ENCODE measurements at places on chromosomes 11 and 22. TPM values are rescaled to one million over a fixed set of nuclear protein-coding genes. Genes with fewer than 3 reads are reported as not detected.

The CTSW gene
- total RNA-seq, result not detected

The DRD4 gene
- 12.0 TPM for total RNA-seq

The PRSS23 gene
- 717 TPM for total RNA-seq

The HBD gene
- total RNA-seq, result not detected

The MMP13 gene
- 3.9 TPM for total RNA-seq

DNA sequence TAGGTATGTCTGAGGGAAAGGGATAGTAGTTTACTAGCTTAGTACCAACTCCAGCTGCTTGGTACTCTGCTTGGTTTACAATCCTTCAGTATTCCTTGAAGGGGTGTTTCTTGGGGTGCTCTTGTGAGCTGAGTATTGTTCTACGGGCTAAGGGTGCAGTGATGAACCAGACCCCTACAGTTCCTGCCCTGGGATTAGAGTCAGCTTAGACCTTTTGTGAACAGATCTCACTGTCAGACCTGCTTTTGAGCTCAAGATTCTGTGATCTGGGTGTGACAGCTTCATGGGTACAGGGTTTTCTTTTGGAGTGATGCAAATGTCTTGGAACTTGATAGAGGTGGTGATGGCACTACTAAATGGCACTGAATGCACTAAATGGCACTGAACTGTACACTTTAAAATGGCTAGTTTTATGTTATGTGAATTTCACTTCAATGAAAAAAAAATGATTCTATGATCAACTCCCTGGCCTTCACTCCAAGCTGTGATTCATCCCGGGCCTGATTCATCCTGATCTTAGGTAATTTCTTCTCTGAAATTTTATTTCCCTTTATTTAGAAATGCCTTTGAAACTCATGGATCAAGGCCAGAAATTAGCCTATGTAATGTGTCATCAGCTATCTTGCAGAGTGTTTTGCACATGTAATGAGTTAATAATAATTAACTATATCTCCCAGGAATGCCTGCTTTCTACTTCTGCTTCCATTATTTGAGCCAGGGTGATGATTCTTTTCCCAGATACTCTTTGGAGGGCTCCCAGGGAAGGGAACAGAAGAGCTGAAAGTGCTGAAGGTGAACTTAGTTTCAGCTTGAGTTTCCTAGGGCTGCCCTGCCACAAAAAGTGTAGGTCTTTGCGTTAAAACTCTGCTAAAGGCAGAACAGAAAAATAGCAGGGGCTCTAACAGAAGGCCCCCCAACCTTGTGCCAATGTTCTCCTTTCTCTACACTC, 87.9 kb downstream of the NCAM1 start:
- no peak overlapping the region for H3K27ac ChIP-seq
- H3K4me3 ChIP-seq, result no peak overlapping the region
- H3K36me3 ChIP-seq, result no peaks in the 10 kb centered on the region
- H3K27me3 ChIP-seq, result no peaks in the 10 kb centered on the region
- peak; percentile 61 for DNase-seq

DNA sequence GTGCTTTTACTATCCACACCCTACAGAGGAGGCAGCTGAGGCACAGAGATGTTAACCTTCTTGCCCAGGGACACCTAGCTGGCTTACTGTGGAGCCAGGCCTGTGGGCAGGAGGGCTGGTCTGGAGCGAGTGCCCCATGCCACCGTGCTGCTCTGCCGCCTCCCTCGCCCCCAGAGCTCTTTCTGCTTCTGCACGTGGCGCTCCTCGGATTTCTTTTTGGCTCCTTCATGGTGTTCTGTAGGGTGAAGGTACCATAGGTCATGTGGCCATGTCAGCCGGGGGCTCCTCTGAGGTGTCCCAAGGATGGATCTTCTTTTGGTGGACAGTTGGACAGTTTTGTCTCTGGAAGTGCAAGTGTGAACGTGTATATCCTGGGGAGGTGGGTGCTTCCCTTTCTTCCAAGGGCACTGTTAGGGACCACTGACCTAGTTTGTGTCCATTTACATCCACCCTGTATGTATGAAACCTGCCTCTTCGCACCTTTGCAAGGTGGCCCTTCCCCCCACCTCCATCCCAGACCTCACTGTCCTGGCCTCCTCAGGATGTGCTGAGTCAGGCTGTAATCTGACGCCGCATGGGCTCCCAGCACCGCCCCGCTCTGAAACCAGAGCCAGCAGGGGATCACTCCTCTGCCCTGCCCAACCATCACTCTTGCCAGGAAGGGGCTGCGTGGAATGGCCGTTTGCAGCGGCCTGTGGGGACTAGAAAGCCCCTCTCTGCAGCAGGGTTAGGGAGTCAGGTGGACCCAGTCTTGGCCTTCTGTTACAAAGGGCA, 31.7 kb downstream of the POLR3H start:
- H3K4me3 ChIP-seq, result no peak overlapping the region
- H3K36me3 ChIP-seq, result peaks cover 13% of the 10 kb centered on the region
- H3K4me1 ChIP-seq, result peaks cover 12% of the 10 kb centered on the region
- H3K27ac ChIP-seq, result no peak overlapping the region
- no peaks in the 10 kb centered on the region for H3K27me3 ChIP-seq
- DNase-seq, result peak; percentile 57

DNA sequence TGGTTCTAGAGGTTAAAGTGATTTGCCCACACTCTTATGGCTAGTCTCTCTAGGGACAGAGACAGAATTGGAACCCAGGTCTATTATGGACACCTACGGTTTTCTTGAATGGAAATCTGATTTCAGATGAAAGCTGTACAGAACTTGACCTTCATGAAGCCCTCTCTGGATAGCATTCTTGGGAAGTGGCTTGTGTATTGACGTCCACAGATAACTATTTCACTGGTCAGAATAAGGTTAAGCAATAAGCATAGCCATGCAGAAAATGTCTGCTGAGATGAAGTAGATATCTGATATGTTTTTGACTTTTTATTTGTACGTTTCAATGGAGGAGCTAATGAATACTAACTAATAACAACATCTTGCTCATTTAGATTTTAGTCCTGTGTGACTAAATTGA, 1.1 kb downstream of the TLCD5 start:
- peaks cover 9% of the 10 kb centered on the region for H3K36me3 ChIP-seq
- peak overlapping the region; percentile 83 for H3K27ac ChIP-seq
- peak; percentile 84 for DNase-seq
- no peaks in the 10 kb centered on the region for H3K27me3 ChIP-seq

DNA sequence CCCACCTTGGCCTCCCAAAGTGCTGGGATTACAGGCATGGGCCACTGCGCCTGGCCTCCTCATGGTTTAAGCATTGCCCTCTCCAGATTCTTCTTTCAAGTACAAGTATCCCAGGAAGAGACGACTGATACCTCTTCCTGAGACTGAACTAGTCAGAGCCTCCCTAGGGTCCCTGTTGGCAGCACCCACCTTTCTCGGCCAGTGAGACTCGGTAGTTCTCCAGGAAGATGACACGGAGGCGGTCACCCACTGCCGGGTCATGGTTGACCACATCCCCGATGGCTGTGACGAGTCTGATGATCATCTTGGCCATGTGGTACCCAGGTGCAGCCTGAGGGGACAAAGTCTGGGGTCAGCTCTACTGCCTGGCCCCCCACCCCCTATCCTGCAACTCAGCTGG, 7.2 kb upstream of the RASGRP2 start:
- no peak overlapping the region for H3K4me3 ChIP-seq
- no peaks in the 10 kb centered on the region for H3K27me3 ChIP-seq
- no peaks in the 10 kb centered on the region for H3K36me3 ChIP-seq

DNA sequence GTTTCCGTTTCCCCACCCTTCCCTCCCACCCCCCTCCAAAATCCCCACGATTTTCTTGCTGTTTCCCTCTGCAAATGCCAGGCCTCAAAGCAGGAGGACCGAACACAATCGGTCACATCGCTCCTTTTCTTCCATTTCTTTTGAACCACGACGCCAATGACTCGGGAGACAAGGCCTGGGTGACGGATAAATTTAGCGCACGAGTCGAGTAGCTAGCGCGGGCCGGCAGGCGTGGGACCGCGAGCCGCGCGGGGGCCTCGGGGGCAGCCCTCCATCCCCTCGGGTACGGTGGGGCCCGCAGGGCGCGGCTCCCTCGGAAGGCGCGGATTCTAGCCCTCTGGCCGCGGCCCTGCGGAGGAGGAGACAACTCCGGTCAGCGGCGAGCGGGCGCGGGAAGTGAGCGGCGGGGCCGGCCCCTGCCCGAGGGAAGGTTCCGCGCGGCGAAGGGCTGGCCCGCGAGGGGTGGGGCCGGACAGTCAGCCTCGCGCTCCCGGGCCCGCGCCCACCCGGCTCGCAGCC, 414 bp downstream of the JOSD1 start:
- peaks cover 48% of the 10 kb centered on the region for H3K4me1 ChIP-seq
- no peak for DNase-seq
- H3K27ac ChIP-seq, result peak overlapping the region; percentile 97
- H3K36me3 ChIP-seq, result no peaks in the 10 kb centered on the region
- no peaks in the 10 kb centered on the region for H3K27me3 ChIP-seq

DNA sequence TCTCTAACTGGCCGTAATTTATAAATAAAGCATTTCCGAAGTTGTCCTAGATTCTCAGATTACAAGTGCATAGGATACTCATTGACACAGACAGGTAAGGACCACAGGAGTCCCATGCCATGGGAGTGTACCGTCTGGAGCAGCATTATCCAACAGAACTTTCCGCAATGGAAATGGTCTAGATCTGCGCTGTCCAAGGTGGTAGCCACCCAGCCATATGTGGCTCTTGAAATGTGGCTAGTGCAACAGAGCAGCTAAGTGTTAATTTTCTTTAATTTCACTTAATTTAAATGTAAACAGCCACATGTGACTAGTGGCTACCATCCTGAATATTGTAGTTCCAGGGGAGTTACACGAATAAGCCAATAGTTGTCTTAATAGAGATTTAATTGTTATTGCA, 71.3 kb downstream of the GALNT18 start:
- DNase-seq, result no peak
- no peaks in the 10 kb centered on the region for H3K4me1 ChIP-seq
- H3K27me3 ChIP-seq, result peaks cover 21% of the 10 kb centered on the region
- no peaks in the 10 kb centered on the region for H3K36me3 ChIP-seq
- H3K4me3 ChIP-seq, result no peak overlapping the region

DNA sequence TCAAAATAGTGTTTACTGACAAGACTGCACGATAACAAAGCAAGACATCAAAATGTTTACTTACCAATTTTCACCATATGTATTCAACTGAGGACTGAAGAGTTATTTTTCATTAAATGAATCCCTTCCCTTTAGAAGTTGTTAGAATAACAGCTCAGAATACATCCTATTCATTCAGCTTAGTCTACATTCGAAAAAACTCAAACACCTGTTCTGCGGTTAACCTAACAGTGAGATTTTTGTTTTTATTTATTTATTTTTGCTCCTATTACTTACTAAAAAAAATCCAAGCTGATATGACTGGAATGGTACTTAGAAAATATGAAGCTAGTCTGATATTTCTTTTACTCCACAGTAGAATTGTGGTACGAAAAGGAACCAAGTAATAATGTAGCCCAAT, 10.0 kb downstream of the KCNA4 start:
- H3K27me3 ChIP-seq, result no peaks in the 10 kb centered on the region
- H3K36me3 ChIP-seq, result no peaks in the 10 kb centered on the region
- H3K27ac ChIP-seq, result no peak overlapping the region
- no peak for DNase-seq
- no peak overlapping the region for H3K4me3 ChIP-seq

DNA sequence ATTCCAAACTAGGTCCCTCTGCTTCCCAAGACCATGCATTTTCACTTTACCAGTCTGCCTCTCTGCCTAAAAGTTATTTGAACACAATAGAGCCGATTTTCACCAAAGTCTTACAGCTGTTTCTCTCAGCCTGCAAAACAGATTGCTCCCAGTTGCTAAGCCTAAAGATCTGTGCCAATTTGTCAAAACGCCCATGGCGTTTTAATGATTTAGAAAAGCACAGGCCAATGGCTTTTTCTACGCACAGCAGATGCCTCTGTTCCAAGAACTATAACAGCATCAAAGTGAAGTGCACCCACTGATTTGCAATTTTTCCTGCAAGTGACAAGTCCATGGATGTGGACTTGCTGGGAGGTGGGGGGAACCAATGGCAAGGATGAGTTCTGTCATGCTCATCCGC, 173.9 kb upstream of the SYN3 start:
- no peaks in the 10 kb centered on the region for H3K27me3 ChIP-seq
- H3K27ac ChIP-seq, result no peak overlapping the region
- no peak overlapping the region for H3K4me3 ChIP-seq

DNA sequence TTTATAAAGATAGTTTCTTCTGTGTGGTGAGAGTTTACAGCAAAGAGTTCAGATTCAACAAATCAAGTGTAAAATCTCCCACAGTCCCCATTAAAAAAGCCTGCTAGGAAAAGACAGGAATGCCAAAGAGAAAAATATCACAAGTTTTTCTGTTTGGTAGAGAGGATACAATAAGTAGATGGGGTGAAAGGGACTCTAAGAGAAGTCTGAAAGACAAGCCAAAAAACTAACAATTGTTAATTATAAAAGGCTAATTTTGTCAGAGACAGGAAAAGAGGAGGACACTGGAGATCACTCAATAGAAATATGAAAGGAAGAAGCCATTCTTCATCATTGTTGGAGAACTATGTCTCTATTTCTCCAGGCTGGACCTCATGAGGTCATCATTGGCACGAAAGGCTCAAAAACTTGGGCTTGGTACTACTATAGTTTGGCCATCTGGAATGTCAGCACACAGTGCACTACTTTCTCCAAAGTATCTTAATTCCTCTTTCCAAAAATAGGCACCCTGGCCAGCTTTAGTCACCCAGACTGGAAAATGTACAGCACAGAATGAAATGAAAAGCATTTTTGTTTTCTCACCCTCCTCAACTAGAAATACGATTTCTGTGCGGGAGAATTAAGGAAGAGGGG, 531 bp upstream of the SOX6 start:
- no peaks in the 10 kb centered on the region for H3K36me3 ChIP-seq
- peaks cover 6% of the 10 kb centered on the region for H3K4me1 ChIP-seq
- H3K27ac ChIP-seq, result peak overlapping the region; percentile 3
- H3K27me3 ChIP-seq, result no peaks in the 10 kb centered on the region
- peak; percentile 62 for DNase-seq

- peaks cover 46% of the 10 kb centered on the region for H3K4me1 ChIP-seq
- H3K27ac ChIP-seq, result peak overlapping the region; percentile 57
- peak overlapping the region; percentile 71 for H3K4me3 ChIP-seq
- peaks cover 11% of the 10 kb centered on the region for H3K36me3 ChIP-seq
Measured at GRCh38 chr22:27795696-27796517, 5.6 kb downstream of the MN1 start.

DNA sequence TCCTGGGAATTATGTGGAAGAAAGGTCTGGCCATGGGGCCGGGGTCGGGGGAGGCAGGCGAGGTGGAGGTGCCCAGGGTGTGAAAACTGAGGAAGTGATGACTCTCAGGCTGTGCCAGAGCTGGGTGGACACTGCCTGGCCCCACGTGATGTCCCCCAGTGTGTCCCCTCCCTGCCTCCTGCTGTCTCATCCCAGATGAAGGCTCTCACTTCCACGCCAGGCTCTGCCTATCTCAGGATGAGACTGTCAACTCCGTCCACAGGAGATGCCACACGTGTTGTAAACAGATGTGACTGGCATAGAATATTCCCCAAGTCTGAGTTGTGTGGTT, 51.4 kb downstream of the RPS6KA4 start:
- H3K4me1 ChIP-seq, result no peaks in the 10 kb centered on the region
- H3K4me3 ChIP-seq, result no peak overlapping the region
- no peak overlapping the region for H3K27ac ChIP-seq
- DNase-seq, result no peak
- peaks cover 5% of the 10 kb centered on the region for H3K27me3 ChIP-seq
- no peaks in the 10 kb centered on the region for H3K36me3 ChIP-seq
